ENCODE measurements at places on chromosomes 6 and 20.

GRCh38 chr6:15299430-15300131 is 53.7 kb downstream of the JARID2 start:
- DNase-seq, result no peak

- no peak for DNase-seq
Observed at GRCh38 chr20:43843096-43843964, 71.3 kb upstream of the TOX2 start.

DNA sequence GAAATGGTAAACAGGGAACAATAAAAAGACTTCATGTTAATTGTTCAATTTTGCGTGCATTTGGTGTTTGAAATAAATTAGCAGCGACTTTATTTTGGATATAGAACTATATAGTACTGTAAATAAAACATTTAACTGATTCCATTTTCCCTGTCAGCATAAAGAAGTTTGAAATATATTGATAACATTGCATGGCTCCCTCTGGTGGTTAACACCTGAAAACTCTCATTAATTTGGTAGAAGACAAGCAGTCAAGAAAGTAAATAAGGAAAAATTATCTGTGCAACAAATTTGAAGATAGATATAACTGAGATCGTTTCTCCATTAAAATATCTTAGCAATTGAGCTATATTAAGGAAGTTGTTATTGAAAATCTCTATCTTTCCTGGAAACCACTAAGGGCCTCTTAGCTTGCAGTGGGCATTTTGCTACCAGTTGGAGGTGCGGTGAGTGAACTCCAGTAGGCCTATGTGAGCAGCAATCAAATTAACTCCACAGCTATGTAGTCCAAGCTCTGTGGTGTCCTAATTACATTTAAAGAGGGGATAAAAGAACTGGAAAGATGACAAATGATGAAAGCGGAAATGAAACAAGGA is 435.7 kb upstream of the FKBP1C start:
- no peak for DNase-seq

- no peak for DNase-seq
Observed at GRCh38 chr20:6882561-6883291, 115.2 kb downstream of the BMP2 start.

- no peak for DNase-seq
Observed at GRCh38 chr20:63062188-63063140, 55.7 kb upstream of the BHLHE23 start.

DNA sequence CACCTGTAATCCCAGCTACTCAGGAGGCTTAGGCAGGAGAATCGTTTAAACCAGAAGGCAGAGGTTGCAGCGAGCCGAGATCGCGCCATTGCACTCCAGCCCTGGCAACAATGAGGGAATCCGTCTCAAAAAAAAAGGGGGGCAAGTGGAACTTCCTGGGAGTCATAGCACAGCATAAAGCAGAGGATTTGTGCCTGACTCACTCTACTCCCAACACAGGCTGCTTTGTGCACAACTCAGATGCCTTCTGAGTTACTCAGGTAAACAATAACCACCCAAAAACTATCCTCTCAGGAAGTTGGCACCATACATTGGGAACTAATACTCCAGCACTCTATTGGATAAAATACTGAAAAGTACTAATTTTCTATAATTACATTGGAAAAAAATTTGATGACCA is 2.5 kb upstream of the TMEM244 start:
- no peak for DNase-seq

DNA sequence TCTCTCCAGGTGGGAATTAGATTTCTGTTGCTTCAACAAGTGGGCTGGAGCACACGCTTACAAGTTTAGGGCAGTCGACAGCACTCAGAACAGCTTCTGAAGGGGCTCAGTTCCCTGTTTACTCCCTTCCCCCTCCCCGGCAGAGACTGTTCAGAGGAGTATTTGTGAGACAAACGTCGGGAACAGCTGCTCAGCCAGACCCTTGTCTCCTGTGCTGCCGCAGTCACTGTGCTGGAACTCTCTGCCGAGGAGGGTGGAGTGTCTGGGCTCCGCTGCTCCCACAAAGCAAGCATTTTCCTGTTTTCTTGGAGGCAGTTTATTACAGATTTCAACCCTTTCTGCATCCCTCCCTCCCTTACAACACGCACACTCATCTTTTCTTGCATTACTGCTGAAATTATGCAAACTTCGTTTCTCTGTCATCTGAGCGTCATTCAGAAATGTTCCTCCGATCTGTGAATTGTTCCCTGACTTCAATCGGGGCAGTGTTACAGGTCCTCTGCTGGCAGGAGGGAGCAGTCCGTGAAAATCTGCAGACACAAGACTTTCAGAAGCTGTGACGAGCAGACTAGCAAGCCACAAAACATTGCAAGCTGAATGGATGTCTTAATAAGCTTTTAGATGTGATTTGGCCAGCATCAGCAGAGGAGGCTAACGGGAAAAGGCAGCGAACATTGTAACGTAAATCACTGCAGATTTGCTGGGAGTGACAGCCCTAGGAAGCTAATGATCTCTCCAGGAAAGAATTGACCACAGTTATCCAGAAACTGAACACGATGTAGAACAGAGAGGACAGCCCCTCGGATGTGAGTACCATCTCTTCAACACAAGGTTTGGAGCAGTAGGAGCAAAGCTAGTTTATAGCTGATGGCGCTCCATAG is 76.2 kb downstream of the LYRM2 start:
- no peak for DNase-seq

DNA sequence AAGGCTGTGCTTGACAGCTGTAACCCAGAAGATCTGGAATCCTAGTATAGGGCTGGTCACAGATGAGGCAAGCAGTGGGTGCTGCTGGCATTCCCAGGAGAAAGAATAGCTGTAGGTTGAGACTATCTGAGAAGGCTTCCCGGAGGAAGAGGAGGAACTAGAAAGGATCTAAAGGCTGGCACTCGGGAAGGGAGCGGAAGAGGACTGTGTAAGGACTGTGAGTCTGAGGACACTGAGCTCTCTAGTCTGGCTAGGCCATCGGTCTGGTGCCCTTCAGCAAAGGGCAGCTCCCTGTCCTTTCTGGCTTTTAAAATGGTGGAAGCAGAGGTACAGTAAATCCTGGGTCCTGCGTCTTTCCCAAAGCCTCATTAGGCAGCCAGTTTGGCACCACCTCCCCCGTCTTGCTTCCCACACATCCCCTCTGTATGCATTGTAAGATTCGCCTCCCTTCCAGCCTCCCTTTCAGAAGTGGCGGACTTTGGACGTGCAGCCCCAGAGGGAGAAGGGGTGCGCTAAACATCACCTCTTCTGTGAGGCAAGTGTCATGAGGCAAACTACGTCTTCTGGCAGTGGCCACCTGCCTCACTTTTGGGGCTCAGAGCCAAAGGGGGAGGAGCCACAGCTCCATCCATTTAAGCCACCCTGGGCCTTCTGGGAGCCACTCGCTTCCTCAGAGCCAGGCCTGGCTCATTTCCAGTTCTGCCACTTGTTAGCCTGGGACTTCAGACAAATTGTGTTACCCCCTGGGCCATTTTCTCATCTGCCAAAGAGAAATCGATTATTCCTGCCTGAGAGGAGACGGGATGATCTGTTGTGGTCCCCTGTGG is 8.6 kb downstream of the SNPH start:
- peak; percentile 56 for DNase-seq

GRCh38 chr20:47282864-47283263 is 73.6 kb downstream of the ZMYND8 start:
- no peak for DNase-seq

- DNase-seq, result no peak
Observed at GRCh38 chr6:166245148-166245547, 63.0 kb downstream of the PRR18 start.

GRCh38 chr6:1519597-1519996 is 90.1 kb upstream of the FOXC1 start:
- no peak for DNase-seq

DNA sequence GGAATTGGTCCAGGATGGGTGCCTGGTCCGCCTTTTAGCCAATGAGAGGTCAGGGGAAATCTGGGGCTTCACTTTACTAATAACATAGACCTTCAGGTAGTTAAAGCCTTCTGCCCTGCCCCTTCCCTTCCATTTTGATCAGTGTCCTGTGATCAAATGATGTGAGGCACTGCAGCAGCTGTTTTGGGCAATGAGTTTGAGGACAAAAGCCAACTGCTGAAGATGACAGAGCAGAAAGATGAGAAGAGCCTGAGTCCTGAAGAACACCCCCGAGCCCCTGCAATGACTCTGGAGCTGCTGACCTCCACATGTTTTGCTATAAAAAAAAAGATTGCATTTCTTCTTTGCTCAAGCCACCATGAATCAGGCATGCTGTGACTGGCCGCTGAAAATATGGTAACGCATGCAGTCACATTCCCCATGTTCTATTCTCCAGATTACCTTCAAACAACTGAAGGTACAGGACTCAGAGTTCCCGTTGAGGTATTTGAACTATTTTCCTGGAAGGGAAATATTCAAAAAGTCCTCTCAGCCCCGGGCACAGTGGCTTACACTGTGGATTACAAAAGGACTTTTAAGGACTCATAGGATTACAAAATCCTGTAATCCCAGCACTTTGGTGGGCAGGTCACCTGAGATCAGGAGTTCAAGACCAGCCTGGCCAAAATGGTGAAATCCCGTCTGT is 45.7 kb upstream of the B4GALT5 start:
- no peak for DNase-seq

DNA sequence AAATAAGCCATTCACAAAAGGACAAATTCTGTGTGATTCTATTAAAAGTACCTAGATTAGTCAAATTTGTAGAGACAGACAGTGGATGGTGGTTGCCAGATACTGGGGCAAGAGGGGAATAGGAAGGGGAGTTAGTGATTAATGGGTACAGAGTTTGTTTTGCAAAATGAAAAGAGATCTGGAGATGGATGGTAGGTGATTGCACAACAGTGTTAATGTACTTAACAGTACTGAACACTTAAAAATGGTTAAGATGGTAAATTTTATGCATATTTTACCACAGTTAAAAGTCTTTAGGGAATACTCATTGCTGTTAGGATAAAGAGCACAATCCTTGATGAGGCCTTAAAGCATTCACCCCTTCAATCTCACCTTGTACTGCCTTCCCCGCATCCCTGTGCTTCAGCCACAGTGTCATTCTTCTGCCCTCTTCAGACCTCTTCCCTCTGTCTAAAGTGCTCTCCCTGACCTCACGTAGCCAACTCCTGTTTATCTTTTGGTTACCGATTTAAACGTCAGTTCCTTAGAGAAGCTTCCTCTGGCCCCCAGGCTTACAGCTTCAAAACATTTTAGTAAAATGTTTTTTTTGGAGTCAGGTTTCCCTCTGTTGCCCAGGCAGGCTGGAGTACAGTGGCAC is 11.8 kb downstream of the PSMF1 start:
- DNase-seq, result no peak

DNA sequence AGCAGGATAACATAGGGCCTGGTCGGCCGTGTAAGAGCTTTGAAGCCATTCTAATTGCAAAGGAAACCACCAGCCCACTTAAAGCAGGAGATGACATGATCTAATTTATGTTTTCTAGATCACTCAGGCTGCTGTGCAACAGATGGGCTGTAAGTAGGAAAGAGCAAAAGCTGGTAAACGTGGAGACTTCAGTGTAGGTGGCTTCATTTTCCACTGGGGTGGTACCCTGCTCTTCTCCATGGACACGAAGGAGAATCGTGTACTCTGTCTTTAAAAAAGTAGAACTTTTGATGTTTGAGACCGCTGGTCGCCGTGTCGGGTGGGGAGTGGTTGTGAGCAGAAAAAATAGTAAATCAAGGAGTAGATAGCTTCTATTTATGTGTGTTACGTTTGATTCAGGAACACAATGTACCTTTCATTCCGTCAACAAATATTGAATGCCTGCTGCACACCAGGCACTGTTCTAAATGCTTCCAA is 6.4 kb downstream of the CASS4 start:
- no peak for DNase-seq

GRCh38 chr6:139028215-139028657 is 309 bp upstream of the ABRACL start:
- peak; percentile 66 for DNase-seq

- no peak for DNase-seq
Observed at GRCh38 chr6:126548300-126548699, 208.4 kb downstream of the CENPW start.

DNA sequence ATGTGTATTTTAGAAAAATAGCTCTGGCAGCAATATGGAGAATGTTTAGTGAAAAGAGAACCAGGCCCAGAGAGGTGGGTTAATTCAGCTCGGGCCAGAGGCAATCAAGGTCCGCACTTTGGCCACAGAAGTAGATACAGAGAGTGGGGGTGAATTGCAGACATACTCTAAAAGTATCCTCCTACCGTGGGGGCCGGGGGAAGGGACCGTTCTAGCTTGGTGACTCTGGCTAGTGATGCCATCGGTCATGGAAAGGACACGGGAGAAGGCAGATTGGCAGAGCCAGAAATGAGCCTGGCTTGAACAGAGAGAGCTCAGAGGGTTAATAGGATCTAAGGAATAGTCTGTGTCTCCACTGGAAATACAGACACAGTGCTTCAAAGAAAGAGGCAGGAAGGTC is 173.1 kb downstream of the MTHFD1L start:
- DNase-seq, result no peak

GRCh38 chr6:105992315-105992961 is 93.7 kb upstream of the PRDM1 start:
- DNase-seq, result no peak

DNA sequence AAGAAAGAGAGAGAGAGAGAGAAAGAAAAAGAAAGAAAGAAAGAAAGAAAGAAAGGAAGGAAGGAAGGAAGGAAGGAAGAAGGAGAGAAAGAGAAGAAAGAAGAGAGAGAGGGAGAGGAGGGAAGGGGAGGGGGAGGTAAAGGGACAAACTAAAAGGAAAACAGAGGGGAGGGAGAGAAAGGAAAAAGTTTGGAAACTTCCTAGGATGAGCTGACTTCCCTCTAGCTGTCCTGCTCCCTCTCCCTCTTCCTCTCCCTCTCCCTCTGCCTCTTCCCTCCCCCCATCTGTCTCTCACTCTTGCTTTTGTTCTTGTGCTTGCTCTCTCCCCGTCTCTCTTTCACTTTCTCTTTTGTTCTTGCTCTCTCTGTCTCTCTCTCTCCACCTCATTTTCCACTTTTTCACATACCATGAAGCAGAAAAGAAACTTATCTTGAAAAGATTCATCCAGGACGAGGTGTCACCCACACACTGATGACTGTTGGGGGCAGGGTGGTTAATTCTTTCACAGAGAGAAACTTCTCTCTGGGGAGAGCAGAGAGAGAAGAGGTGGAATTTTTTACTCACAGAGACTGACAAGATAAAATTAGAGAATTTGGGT is 56.4 kb upstream of the DUSP22 start:
- DNase-seq, result no peak

DNA sequence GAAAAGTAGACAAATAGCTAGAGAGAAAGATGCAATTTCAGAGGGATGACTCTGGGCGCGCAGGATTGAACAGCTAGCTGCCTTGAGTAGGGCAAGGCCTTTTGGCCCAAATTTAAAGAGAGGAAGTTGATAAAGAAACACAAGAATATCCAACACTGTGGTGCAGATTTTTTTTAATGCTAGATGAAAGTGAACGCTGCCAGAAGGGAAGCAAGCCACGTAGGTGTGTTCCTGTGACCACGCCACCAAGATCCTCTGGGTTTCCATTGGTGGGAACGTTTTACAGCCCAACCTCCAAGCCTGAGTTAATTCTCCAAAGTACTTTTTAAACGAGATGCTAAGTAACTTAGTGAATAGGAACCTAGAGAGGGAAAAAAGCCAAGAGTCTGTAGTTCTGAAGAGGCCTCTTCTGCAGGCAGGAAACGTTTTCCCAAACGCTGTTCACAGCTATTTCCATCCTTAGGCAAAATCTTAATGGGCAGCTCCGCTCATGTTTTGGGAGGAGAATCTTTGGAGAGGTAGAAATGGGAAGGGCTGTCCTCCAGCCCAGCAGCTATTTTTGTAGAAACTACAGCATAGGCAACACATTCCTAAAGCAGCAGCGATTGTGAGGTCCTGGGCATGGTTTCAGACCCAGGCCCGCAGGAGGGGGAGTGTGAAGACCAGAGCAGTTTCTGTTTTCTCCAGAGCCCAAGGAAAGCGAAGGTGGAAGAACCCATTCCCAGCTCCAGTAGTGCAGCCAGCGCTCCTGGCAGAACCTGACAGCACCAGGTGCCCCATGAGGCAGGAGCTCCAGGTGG is 8.2 kb downstream of the LY86 start:
- no peak for DNase-seq
